ENCODE measurements at places on chromosomes 7 and 10. TPM values are rescaled to one million over a fixed set of nuclear protein-coding genes. Genes with fewer than 3 reads are reported as not detected.
A peak's percentile ranks its signal among the peaks of the same experiment; 100 is the strongest.

HOXA10 gene
- total RNA-seq, result 27.6 TPM

CYP2C19 gene
- not detected for total RNA-seq

AKR1D1 gene
- total RNA-seq, result not detected

GAD2 gene
- total RNA-seq, result not detected

AOC1 gene
- not detected for total RNA-seq

HOXA1 gene
- total RNA-seq, result 1.5 TPM

ASZ1 gene
- total RNA-seq, result not detected

DNA sequence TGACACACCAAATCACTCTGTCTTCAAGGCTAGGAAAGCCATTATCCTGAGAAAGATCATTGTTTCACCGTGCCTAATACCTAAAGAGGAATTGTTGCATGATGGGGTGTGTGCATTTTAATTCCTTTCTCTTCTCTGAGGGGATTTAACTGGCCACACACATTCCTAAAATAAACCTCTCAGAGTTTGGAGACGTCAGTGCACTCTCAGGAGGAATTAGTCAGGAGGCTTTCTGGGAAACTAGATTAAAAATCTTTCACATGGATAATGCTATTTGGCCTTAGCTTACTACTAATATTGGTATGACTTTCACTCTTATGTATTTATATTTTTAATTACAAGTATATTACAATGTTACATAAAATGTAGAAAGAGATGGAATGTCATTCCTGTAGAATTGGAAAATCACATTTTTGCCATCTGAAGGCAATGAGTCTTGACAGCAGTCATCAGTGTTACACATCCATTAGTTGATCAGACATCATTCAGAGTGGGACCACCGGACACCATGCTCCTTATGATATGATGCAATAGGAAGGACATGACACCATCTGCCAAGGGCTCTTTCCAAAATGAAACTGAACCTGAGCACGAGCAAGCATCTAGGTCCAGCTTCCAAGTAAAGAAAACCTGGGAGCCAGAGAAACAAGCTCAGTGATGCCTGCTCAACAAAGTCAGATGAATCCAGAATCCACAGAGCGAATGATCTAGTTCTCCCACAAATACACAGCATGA is 43.1 kb upstream of the TMEM273 start:
- H3K36me3 ChIP-seq, result no peaks in the 10 kb centered on the region
- DNase-seq, result no peak
- H3K4me3 ChIP-seq, result no peak overlapping the region
- H3K27me3 ChIP-seq, result no peaks in the 10 kb centered on the region
- H3K27ac ChIP-seq, result no peak overlapping the region
- H3K4me1 ChIP-seq, result no peaks in the 10 kb centered on the region

DNA sequence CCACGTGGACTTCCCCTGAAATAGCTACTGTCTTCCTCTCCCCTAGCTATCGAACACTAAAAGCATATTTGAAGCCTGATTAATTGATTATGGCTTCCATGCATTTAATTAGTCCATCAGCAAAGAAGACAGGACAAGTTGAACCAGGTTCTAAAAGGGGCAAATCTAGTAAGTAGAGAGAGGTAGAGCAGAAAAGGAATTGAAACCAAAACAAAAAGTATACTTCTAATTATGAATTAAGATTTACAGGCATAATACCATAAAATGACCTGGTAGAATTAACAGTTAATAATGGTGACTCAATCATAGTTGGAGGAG is 393 bp upstream of the DNAJC1 start:
- peak overlapping the region; percentile 47 for H3K4me3 ChIP-seq
- peaks cover 10% of the 10 kb centered on the region for H3K4me1 ChIP-seq
- peak overlapping the region; percentile 86 for H3K27ac ChIP-seq
- H3K27me3 ChIP-seq, result peaks cover 3% of the 10 kb centered on the region
- H3K36me3 ChIP-seq, result no peaks in the 10 kb centered on the region
- no peak for DNase-seq

- H3K36me3 ChIP-seq, result no peaks in the 10 kb centered on the region
- H3K27me3 ChIP-seq, result no peaks in the 10 kb centered on the region
- H3K4me3 ChIP-seq, result no peak overlapping the region
- no peaks in the 10 kb centered on the region for H3K4me1 ChIP-seq
These were observed 521.4 kb upstream of the GHITM start for GRCh38 chr10:83617692-83618545.

GRCh38 chr7:36686499-36686898 is 37.8 kb downstream of the AOAH start:
- DNase-seq, result no peak
- no peak overlapping the region for H3K4me3 ChIP-seq
- H3K27me3 ChIP-seq, result no peaks in the 10 kb centered on the region
- no peak overlapping the region for H3K27ac ChIP-seq

DNA sequence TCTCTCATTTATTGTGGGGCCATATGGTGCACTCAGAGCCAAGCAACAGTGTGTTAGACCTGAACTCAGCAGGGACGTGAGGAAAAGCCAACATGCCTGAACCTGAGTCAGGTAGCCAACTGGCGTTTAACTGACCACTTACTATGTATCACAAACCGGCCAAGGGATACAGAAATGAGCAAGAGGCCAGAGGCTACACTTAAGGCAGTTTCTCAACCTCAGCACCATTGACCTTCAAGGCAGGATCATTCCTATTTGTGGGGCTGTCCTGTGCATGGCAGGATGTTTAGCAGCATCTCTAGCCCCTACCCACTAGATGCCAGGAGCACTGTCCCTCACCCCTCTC is 103.5 kb upstream of the NANOS1 start:
- H3K4me1 ChIP-seq, result no peaks in the 10 kb centered on the region
- DNase-seq, result no peak
- H3K27me3 ChIP-seq, result peaks cover 22% of the 10 kb centered on the region
- no peak overlapping the region for H3K4me3 ChIP-seq
- H3K27ac ChIP-seq, result no peak overlapping the region

GRCh38 chr10:18607503-18608378 is 43.6 kb downstream of the NSUN6 start:
- H3K4me3 ChIP-seq, result no peak overlapping the region
- peak; percentile 76 for DNase-seq
- H3K27me3 ChIP-seq, result no peaks in the 10 kb centered on the region
- H3K36me3 ChIP-seq, result no peaks in the 10 kb centered on the region
- peak overlapping the region; percentile 55 for H3K27ac ChIP-seq

DNA sequence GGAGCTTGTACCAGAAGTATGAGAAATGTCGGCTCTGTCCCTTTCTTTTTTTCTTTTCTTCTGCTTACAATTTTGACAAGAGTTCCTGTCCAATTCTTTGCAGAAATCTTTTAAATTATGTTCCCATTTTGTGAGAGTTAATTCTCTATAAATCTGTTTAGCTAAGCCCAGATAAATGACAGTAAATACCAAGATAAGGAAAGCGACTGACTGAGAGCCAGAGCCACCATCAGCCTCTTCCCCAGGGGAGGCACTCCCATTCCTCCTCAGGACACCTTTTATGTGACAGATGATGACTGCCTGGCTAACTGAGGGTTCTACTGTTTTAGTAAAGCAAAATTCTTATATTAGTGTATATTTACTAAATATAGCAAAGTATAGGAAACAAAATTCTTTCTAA is 6.9 kb upstream of the GGCT start:
- no peak overlapping the region for H3K27ac ChIP-seq
- no peaks in the 10 kb centered on the region for H3K4me1 ChIP-seq
- H3K4me3 ChIP-seq, result no peak overlapping the region
- H3K27me3 ChIP-seq, result no peaks in the 10 kb centered on the region

GRCh38 chr7:99740573-99741440 is 5.8 kb upstream of the CYP3A7 start:
- no peak for DNase-seq
- H3K27ac ChIP-seq, result no peak overlapping the region
- H3K4me1 ChIP-seq, result no peaks in the 10 kb centered on the region
- H3K4me3 ChIP-seq, result no peak overlapping the region

- H3K36me3 ChIP-seq, result peaks cover 30% of the 10 kb centered on the region
- H3K4me1 ChIP-seq, result peaks cover 5% of the 10 kb centered on the region
- no peaks in the 10 kb centered on the region for H3K27me3 ChIP-seq
- H3K27ac ChIP-seq, result no peak overlapping the region
- no peak for DNase-seq
These were observed 140.3 kb upstream of the KLF14 start for GRCh38 chr7:130874071-130874915.

GRCh38 chr7:15757041-15758000 is 70.8 kb upstream of the MEOX2 start:
- no peak overlapping the region for H3K27ac ChIP-seq
- no peak overlapping the region for H3K4me3 ChIP-seq
- no peaks in the 10 kb centered on the region for H3K27me3 ChIP-seq
- H3K36me3 ChIP-seq, result no peaks in the 10 kb centered on the region
- no peaks in the 10 kb centered on the region for H3K4me1 ChIP-seq

- DNase-seq, result peak; percentile 68
- H3K27ac ChIP-seq, result no peak overlapping the region
- no peaks in the 10 kb centered on the region for H3K27me3 ChIP-seq
- H3K36me3 ChIP-seq, result no peaks in the 10 kb centered on the region
These were observed 62.1 kb downstream of the ABCC2 start for GRCh38 chr10:99844433-99844955.

- no peaks in the 10 kb centered on the region for H3K4me1 ChIP-seq
- H3K27ac ChIP-seq, result no peak overlapping the region
- no peak for DNase-seq
- H3K27me3 ChIP-seq, result no peaks in the 10 kb centered on the region
These were observed 60.6 kb upstream of the ANTXRL start for GRCh38 chr10:46226232-46226631.

DNA sequence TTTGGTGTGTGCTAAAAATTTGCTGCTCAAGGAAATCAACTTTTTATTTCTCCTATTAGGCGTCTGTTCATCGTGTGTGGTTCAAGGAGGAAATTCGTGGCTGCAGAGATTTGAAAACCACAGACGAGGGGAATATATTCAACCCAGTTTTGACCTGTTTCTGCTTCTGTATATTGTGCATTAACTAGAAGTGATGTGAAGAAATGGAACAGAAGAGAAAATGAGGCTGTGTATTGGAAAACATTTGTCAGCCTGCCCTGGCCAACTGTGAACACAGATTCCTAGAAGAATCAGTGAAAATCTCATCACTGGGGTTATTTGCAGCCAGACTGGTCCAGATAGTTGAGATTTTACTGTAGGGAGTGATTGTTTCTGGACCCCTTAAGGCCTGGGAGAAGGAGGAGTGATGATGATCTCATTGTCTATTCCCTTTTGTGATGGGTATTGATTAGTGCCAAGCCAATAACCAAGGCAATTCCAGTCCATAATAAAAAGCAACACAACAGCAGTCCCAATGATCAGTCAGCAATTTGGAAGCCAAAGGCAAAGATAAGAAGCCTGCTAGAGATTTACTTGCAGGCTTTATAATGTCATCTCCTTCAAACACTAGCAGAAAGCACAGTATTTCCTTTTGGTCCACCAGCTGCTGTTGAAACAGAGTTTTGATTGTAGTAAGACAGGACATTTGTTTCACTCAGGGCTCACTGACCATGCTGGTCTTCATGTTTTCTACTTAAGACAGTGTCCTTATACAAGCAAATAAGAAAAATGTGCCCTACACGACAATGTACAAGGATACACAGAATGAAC is 339.4 kb downstream of the PRPF18 start:
- peaks cover 24% of the 10 kb centered on the region for H3K4me1 ChIP-seq
- no peaks in the 10 kb centered on the region for H3K36me3 ChIP-seq
- DNase-seq, result no peak
- H3K27me3 ChIP-seq, result no peaks in the 10 kb centered on the region

DNA sequence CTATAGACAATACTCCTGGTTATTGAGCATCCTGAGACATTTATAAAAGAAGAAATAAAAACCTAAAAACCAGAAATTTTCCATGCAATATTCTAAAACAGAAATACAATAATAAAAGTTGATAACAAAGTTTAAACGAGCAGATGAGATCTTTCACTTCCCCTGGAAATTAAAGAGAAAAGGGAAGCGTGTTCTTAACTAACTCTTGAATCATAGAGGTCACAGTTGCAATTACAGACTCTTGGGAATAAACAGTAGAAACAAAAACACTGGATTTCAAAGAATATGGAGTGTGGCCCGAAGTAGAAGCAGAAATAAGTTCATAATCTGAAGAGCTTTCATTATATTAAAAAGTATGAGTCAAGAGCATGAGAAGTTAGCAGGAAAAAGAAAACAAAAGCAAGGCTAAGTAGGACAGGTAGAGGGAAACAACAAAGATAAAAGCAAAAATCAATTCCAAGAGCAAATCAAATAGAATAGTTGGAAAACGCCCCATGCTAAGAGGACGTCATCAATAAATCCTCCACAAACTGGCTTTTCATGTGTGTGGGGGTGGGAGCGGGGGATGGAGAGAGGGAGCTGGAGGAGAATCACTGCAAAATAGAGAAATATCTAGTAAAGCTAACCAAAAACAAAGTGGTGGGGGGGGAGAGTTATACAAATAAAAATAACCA is 55.2 kb upstream of the C10orf71 start:
- H3K4me1 ChIP-seq, result no peaks in the 10 kb centered on the region
- DNase-seq, result no peak
- H3K27ac ChIP-seq, result no peak overlapping the region

GRCh38 chr7:77687100-77687746 is 9.0 kb upstream of the RSBN1L start:
- H3K4me1 ChIP-seq, result no peaks in the 10 kb centered on the region
- H3K27ac ChIP-seq, result no peak overlapping the region
- no peak for DNase-seq
- no peak overlapping the region for H3K4me3 ChIP-seq
- no peaks in the 10 kb centered on the region for H3K36me3 ChIP-seq

DNA sequence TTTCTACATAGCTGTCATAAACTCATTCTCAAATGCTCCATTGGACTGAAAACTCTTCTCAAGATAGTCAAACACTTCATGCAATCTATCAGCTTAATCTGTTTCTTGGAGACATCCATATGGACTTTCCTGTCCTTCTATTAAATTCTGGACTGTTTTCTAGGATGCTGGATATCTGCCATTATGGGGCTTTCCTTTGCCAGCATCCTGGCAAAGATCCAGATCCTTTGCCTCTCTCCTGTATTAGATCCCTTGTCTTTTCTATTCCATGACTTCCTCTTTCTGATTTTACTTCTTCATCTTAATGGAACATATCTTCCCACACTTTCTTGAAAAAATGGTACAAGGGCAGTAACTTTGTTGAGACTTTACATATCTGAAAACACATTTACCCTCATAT is 35.9 kb upstream of the SKAP2 start:
- no peaks in the 10 kb centered on the region for H3K27me3 ChIP-seq
- DNase-seq, result peak; percentile 52
- no peak overlapping the region for H3K4me3 ChIP-seq
- H3K27ac ChIP-seq, result no peak overlapping the region

Data from endothelial cell of umbilical vein (primary cell).